ENCODE measurements at places on chromosomes 5 and 9.

DNA sequence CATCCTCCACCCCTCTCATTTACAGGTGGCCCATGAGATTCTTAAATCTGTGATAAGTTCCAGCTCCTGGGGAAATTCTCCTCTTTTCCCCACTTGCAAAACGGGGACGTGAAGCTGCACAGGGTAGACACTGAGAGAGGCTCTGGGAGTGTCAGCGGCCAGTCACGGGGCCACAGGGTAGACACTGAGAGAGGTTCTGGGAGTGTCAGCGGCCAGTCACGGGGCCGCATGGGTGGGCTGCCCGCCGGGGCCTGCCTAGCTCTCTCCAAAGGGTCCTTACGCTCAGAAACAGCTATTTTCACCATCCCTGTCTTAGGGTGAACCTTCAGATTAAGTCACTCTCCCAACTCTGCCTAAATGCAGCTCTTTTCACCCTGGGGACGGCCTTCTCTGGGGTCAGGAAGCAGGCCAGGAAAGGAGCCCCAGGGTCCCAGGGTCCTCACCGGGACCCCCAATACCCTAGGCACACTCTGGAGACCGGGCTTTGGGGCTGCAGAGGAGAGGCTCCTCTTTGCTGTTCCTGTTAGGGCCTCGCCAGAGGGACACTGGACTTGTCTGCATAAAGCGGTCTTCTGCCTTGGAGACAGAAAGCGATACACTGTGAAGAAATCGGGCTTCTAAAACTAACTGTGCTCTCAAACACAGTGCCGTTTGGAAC is 1.5 kb downstream of the FAM78A start:
- no peak for DNase-seq

DNA sequence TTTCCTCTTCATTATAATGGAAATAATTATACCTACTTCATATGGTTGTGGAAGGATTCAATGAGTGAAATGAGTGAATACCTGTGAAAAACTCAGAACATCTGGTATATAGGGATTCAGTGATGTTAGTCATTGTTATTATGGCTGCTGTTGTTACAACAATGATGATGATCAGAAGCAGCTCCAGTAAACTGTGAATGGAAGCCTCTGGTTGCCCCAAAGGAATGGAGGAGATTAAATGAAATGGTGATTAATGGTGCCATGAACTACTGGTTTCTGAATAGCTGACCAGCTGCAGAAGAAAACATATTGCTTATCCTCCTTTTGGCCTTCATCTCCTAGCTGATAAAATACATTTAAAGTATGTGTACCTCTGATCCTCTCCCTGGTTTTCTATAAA is 372.0 kb downstream of the ARHGEF28 start:
- DNase-seq = no peak

DNA sequence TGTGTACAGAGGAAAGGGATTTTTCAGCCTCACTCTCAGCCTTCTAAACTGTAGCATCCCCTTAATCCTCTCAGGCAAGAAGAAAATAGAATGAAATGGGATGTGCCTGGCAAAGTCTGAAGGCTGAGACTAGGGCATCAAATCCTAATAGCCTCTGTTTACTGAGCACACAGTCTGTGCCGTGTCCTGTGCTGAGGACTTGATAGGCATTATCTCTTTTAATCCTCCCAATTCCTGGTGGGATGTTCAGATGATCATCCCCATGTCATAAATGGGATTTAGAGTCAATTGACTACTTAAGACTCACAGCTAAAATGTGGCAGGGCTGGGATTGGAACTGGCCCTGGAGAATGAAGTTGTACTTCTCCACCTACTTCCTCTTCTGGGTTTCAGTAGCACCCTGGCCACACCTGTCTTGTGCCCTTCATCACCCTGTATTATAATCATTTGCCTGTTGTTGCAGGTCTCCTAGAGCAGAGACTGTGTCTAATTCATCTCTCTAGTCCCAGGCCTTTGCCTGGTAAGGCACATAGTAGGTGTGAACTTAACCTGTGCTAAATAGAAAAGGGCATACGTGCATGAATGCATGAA is 81.0 kb downstream of the WWC1 start:
- no peak for DNase-seq

DNA sequence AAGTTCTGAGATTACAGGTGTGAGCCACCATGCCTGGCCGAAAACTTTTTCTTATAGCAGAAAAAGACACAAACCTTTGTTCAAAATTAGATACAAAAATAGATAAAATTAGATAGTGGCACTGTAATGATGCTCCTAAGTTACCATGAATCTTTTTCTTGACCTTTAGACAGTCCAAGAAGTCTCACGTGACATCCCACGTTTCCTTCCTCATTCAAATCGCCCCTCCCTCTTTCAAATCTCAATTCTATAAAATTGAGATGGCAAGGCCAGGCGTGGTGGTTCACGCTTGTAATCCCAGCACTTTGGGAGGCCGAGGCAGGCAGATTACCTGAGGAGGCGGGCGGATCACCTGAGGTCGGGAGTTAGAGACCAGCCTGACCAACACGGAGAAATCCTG is 7.7 kb upstream of the ZCCHC10 start:
- no peak for DNase-seq

DNA sequence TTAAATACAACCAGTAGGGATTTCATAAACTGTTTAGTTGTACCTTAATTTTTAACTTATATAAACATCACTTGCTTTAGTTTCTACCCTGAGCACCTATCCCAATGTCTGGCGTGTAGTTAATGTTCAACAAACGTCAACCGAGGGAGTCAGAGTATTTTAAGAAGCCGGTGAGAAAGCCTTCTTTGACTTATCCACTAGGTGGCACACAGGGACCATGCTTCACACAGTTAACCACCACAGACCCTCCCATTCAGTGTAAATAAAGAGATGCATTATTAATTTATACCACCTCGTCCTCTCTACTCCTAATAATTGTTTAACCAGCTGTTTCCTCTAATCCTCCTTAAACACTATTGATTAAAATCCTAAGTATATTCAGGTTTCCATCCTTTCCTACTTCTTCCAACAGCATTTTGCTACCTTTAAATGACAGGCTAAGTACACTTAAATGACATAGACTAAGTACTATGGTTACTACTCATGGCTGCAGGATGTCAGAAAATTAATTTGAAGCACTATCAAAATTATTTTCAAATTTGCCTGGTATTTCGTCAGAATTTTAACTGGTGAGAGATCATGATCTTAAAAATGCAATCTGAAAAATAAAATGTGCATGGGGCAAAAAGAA is 2.3 kb downstream of the HAPLN1 start:
- no peak for DNase-seq

GRCh38 chr9:31185831-31186230 is 1198.6 kb upstream of the ACO1 start:
- no peak for DNase-seq

DNA sequence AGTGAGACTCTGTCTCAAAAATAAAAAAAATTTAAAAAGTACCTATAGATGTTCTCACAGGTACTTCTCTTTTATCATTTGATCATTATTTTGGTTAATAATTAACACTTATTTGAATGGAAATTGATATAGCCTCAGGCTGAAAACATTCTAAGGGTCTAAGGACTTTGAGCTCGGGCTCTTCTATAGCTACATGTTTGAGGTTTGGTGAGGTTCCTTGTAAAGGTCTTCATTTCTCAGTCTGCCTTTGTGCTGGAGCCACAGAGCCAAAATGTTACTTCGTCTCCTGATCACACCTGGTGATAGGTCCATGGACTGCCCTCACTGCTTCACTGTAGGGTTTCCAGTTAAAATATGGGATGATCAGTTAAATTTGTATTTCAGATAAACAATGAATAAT is 22.6 kb downstream of the ARHGEF37 start:
- DNase-seq = no peak

DNA sequence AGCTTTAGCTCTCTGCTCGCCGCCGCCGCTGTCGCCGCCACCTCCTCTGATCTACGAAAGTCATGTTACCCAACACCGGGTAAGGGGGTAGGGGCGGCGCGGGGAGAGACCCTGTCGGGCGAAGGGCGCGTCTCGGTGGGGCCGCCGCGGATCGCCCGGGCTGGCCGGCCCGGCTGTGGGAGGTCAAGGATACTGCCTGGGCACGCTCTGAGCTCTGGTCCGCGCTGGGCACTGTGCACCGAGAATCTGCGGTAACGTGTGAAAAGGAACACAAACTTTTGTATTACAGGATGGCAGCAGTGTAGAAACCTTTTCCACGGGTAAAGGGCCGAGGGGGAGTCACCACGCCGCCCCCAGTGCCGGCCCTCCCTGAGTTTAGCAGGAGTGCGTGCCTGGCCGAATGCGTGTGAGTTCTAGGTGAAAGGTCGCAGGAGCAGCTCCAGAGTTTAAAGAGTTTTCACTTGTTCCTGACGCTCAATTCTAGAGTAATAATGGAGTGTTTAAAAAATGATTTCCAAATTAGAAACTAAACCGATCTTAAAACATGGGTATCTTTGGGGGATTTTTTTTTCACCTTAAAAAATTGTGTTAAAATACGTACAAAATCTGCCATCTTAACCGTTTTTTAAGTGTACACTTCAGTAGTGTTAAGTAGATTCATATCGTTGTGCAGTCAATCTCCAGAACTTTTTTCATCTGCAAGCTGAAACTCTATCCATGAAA is at the start of gene HSDL2:
TSS of gene HSDL2 (plus strand) at position 7 of the 723 bp plus-strand sequence. CDS start at position 63, 56 bp downstream.
- no peak for DNase-seq

DNA sequence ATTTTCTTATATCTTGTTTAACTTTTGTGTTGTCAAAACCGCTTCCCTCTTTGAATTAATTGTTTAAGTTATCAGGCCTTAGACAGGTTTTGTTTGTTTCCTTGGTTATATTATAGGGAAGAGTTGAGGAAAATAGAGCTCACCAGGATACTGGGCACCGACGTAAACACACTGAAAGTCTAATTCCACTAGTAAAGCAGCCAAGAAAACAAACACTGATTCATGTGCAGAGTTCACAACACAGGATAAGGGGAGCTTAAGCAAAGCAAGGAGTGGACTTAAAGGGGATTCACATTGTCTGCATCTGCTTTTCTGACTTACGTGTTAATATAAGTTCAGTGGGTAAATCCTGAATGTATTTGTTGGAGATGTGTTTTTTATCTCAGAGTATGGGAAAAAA is 139.0 kb upstream of the CDH6 start:
- DNase-seq = no peak

DNA sequence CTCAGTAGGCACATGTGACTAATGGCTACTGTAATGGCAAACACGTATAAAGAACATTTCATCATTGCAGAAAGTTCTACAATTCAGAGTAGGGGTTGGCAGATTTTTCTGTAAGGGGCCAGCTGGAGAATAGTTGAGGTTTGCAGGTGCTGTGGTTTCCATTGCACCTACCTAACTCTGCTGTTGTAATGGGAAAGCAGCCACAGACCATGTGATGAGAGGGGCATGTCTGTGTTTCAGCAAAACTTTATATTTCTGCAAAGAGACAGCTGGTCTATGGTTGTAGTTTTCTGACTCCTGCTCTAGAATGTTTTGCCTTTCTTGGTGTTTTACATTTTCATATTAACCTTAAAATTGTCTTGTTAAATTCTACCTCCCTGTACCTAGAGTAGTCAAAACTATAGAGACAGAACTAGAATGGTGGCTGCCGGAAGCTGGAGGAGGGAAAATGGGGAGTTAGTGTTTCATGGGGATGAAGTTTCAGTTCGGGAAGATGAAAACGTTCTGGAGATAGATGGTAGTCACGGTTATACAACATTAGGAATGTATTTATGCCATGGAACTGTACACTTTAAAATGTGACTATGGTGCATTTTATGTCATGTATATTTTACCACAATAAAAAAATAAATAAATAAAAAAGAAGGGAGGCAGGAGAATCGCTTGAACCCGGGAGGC is 44.3 kb downstream of the NUP214 start:
- no peak for DNase-seq

Data from ecto neural progenitor cell (in vitro differentiated cells).